Hematopoietic multipotent progenitor cell treated with erythropoietin and hydrocortisone succinate and interleukin-3 and kit ligand, for 8 days (in vitro differentiated cells): ENCODE measurements at places on chromosomes 12 and 14.
A peak's percentile ranks its signal among the peaks of the same experiment; 100 is the strongest.

- DNase-seq: no peak
Observed at GRCh38 chr12:57628280-57629191, 4.5 kb downstream of the B4GALNT1 start.

DNA sequence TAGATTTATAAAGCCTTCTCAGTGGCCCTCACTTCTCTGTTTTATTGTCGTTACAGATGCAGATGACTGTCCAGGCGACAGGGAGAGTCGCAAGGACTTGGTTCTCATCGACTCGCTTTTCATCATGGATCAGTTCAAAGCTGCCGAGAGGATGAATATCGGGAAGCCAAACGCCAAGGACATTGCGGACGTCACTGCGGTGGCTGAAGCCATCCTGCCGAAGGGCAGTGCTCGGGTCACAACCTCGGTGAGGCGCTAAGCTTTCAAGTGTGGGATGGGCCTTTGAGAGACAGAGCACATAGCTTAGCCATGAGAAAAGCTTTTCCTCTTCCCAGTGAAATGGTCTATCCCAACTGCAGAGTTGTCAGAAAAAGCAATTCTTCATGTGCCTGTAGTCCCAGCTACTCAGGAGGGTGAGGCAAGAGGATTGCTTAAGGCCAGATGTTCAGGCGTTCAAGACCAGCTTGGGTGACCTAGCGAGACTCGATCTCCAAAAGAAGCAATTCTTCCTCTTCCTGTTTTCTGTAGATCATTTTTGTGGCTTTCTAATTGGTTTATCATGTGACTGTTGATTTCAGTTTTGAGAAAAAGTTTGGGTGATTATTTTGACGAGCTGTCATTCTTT is 56.4 kb downstream of the EP400 start:
- DNase-seq: no peak

DNA sequence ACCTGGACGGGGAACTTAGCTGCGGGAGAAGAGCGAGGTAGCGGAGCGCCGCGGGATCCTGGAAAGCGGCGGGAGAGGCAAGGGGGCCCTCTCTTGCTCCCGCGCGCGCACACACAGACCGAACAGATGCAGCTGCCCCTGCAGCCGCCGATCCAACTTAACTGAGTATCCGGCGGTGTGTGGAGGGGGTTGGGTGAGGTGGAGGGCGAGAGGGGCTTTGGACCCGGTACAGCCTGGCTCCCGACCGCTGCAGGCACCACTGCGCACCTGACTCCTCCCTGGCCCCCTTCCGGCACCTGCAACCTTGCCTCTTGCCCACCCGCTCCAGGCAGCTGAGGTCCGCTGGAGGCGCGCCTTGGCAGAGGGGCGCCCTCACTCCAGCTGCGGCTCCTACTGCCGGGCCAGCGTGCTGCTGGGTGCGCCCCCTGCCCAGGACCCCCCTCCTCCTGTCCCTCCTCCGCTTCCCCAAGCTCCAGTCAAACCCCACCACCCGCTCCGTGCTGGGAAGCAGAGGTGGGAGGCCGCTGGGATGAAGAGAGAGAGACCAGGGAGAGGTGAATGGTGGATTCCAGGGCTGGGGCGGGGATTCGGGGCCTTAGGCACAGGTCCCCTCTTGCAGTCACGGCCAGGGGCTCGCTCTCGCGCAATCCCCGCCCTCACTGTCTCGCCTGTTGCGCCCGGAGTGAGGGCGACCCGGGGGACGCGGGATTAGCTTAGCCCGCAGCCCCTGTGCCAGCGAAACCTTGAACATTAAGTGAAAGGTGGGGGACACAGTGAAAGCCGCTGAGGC is 2.6 kb downstream of the DIO3 start:
- no peak for DNase-seq

DNA sequence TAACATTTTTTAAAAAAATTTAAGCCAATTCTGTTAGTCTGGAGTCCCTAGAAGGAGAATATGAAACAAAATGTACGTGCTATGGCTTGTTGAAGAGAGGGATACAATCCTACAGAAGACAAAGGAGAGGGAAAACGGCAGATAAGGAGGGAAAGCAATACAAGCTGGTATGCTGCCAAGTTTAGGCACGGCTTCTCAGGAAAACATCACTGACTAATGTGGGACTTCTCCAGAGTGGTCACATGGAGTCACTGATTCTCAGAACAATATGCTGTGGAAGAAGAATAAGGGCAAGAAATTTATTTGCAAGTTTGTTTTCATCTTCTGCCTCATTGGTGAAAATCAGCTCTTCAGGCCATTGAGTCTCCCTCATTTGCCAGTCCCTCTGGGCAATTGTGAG is 22.9 kb upstream of the NR1H4 start:
- no peak for DNase-seq

DNA sequence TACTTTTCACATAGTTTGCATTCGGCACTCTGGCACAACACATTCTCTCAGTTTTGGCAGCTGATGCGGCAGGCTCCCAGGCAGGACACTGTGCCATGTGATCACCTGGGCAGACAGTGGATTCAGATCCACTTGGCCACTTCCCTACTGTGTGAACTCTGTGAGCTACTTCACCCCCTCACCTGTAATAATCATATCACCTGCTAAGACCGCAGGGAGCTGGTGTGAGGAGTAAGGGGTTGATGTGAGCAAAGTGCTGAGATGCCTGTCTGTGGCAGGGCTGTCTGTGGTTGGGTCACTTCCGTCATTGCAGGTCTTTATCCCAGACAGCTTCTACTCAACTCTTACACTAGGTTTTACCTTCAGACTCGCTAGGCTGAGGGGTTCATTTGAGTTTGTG is 50.4 kb upstream of the AMN start:
- DNase-seq: no peak

DNA sequence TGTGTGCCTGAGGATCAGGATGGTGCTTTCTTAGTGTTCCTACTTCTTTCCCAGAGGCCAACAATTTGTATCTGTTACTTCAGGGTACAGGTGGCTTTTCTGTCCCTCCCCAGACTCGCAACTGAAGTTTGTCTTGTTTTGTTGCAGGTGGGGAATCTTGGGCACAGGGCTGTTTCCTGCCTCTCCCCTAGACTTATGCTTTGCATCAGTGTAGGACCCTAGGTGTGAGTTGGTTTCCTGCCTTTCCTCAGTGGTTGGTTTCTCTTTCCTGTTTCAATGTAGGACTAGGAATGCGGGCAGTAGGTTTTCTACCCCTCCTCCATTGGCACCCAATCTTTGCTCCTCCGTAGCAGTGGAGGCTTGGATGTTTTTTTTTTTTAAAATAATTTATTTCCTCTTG is 87.0 kb downstream of the TRMT5 start:
- no peak for DNase-seq

GRCh38 chr12:22656831-22657230 is 31.9 kb downstream of the ETNK1 start:
- DNase-seq: no peak

DNA sequence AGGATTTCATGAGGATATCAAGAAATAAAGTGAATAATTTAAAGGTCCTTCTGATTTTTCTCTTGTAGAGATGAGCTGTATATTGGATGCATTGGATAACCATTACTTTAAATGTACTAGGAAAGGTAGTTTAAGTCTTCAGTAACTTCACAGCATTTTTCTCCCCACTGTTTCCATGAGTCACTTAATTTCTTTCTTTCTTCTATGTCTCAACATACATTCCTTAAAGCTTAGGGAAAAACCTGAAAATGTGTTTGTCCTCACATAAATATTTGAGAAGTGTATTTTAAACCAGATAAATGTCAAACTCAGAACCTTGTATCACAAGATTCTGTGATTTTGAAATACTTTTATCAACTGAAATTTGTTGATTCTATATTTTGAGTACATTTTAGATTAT is 1970.2 kb upstream of the FLRT2 start:
- no peak for DNase-seq

DNA sequence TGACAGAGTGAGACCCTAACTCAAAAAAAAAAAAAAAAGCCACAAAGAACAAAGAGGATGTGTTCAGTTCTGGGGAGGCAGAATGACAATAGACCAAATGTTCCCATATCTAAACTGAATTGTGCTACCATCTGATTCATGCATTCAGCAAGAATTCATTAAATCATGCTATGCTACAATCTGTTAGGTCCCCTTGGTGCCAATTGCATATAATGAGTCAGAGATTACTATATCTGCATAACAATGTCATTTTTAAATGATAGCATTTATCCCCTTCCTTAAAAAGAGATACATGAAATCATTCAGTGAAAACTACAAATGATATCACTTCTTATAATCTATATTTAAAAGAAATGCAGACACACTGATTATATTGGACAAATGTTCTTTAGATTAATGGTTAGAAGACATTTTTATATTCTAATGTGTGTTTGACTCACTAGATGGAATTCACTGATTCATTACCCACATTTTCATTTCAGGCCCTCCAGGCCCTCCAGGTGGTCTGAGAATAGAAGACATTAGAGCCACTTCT is 207.6 kb upstream of the PDZRN4 start:
- DNase-seq: no peak

DNA sequence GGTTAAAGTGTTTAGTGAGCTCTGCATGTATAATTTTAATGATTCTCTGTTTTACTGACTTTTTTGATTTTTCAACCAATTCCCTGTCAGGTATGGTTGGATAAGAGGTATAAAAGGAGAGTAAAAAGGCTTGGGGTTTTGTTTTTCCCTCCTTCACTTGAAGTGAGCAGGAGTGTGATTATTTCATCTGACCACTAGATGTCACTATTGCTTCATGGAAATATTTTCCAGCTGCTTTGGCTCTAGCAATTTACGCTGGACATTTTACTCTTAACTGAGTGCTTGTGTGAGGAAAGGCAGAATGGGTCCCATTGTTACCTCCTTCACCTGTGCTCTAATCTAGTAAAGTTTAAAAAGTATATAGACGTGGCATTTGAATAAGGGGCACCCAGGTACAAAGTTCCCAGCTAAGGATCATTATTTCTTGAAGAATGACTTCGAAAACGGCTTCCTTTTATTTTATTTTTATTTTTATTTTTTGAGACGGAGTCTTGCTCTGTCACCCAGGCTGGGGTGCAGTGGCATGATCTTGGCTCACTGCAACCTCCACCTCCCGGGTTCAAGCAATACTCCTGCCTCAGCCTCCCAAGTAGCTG is 66.5 kb downstream of the TBC1D30 start:
- peak; percentile 71 for DNase-seq

DNA sequence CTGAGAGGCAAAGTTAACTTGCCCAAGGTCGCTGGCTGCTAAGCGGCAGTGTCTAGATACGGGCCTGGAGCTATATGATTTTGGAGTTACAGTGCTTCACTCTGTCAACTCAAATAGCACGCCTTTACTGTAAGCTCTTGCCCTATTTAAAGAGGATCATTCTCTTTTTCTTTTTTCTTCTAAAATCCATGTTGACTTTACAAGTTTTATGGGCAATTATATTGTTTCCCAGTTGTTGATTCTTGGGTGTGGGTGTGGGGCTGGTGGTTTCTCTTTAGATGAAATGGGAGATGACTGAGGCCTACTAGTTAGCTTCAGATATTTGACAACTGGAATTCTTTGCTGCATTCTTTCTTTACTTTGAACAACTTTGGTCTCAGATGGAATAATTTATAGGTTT is 70.7 kb downstream of the C12orf75 start:
- no peak for DNase-seq

GRCh38 chr14:38367922-38368321 is 112.0 kb upstream of the CLEC14A start:
- no peak for DNase-seq

- peak; percentile 17 for DNase-seq
Observed at GRCh38 chr14:95483309-95484165, 32.9 kb downstream of the SYNE3 start.

- no peak for DNase-seq
Observed at GRCh38 chr14:71060274-71060673, 153.0 kb downstream of the PCNX1 start.

DNA sequence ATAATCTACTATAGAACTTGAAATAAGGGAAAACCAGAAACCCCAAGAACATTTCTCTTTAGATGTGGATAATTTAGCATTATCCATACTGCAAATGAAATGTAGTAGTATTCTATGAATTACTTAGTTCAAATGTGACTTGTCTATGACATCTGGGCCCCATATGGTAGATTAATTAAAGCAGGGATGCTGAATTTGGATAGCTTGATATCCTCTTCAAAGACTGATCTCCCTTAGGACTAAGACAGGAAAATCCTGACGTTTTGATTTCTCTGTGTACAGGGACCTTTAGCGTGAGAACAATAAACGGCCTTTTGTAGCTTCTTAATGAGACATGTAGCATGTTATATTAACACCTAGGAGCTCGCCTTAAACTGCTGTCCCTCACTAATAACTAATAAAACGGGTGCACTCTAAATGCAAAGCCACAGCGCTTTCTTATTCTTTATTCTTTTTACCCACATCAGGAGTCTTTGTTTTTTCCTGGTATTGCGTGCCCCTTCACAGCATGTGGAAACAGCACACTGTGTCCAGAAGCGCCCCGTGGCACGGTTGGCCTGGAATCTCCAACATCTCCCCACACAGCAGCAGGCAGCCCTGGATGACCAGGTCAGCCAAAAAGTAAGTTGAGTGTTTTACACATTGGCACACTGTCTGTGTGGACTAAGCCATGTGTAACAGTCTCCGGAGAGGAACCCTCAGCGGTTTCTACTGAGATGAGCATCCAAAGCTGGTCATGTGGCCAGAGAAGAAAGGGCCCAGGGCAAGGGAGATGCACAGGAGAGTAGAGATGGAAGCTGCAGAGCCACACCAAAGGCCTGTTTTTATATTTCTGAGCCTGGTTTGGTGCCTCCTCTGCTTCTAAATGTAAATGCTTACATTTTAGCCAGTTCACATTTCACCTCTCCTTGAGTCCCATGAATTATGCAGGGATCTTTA is 93.1 kb downstream of the SRGAP1 start:
- DNase-seq: no peak

DNA sequence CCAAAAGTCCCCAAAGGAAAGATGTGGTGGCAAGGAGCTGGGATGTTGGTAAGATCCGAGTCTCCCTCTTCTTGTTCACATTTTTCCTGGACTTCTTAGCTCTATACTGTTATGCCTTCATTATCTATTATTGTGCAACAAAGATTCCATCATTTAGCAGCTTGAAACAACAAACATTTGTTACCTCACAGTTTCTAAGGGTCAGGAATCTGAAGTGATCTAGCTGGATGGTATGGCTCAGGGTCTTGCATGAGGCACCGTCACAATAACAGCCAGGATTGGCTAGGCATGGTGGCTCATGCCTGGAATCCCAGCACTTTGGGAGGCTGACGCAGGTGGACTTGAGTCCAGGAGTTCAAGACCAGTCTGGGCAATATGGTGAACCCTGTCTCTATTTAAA is 51.1 kb upstream of the KRAS start:
- DNase-seq: no peak

- no peak for DNase-seq
Observed at GRCh38 chr12:130557886-130558765, 158.0 kb downstream of the RIMBP2 start.

- no peak for DNase-seq
Observed at GRCh38 chr12:110424237-110424636, 20.7 kb upstream of the ANAPC7 start.

GRCh38 chr12:92010368-92010767 is 135.3 kb downstream of the BTG1 start:
- DNase-seq: no peak

- peak; percentile 23 for DNase-seq
Observed at GRCh38 chr12:26471560-26471959, 276.2 kb downstream of the SSPN start.

- DNase-seq: peak; percentile 38
Observed at GRCh38 chr12:106303202-106303820, 778 bp downstream of the TCP11L2 start.
